ENCODE measurements at places on chromosomes 13 and 19.

DNA sequence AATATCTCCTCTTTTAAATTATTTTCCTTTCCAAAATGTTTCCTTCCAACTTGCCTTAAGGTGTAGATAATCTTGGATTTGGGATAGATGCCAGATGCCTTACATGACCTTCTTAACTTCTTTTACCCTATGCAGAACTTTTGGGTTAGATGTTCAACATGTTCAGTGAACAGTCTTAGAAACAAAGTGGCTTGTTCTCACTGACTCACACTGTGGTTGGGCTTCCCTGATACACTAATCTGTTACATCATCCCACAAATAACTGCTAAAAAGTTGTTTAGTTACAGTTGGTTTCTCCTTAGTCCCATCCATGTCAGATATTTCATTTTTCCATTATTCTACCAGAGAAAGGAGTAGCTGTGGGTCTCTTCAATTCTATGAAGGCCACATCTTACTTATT is 2638.2 kb downstream of the PCDH9 start:
- DNase-seq = no peak

GRCh38 chr13:62747629-62748028 is 1332.0 kb upstream of the PCDH20 start:
- DNase-seq = no peak

- no peak for DNase-seq
Observed at GRCh38 chr19:40282920-40283319, 2.2 kb downstream of the AKT2 start.

- no peak for DNase-seq
Observed at GRCh38 chr13:38283346-38283745, 66.3 kb upstream of the UFM1 start.

- no peak for DNase-seq
Observed at GRCh38 chr19:24046550-24046949, 40.4 kb upstream of the ZNF254 start.

DNA sequence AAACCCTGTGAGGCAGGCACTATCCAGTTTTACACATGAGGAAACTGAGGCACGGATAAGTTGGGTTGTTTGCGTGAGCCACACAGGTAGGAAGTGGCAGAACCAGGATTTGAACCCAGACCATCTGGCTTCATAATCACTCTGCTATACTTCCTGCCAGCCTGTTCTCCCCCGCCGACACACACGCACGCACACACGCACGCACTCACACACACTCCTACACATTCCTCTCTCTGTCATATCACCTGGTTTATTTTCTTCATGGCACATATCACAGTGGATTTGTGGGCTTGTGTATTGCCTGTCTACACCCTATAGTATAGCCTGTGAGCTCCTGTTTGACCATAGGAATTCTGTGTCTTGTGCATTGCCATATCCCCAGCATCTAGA is 140.0 kb downstream of the SIPA1L3 start:
- DNase-seq = no peak

DNA sequence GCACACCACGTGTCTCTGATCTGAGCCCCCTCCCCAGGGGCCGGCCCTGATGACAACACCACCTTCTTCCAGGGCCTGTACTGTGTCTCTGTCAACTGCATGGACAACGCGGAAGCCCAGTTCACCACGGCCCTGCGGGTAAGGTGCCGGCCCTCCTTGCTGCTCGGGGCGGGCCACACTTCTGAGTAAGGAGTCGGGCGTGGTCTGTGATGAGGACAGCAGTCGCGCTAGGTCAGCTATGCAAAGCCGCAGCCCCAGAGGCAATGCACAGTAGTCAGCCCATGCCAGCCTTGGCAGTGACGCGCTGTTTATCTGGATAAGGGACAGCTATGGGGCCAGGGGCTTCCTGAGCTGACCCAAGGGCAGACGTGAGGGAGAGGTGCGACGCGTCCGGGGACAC is 24.6 kb downstream of the MAU2 start:
- no peak for DNase-seq

DNA sequence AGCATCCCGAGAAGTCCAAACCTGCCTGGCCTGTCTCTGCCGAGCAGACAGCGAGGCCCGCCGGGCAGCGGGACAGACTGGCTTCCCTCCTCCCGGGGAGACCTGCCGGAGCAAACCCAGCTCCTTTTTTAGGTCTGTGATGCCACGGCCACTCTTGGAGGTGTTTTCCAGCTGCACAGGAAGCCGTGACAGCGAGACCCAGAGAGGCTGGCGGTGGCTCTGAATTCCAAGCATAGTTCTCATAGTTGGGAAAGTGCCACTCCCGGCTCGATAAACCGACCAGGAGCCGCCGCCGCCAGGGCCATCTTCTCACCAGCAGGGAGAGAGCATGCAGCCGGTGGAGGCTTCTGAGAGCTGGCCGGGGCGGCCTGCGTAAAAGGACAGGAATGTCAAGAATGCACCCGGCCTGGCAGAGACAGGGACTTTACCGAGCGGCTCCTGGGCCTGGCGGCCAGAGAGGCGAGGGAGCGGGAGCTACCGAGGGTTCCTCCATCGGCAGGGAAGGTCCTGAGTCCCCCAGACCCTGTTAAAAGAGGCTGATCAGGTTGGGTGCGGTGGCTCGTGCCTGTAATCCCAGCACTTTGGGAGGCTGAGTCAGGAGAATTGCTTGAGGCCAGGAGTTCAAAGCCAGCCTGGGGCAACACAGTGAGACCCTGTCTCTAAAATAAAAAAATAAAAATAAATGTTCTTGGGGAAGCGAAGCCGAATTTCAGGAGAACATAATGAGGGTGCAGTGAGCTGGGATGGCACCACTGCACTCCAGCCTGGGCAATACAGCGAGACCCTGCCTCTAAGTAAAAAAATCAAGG is 64.9 kb downstream of the GADD45B start:
- DNase-seq = peak; percentile 89

- DNase-seq = no peak
Observed at GRCh38 chr19:53892981-53893325, 11.0 kb downstream of the PRKCG start.

All from renal cortex interstitium (tissue), 15 donors.